NCI-H187 treated with DMSO at 0.1 percent for 48 hours (cell line): ENCODE measurements at places on chromosomes 7 and 10.

DNA sequence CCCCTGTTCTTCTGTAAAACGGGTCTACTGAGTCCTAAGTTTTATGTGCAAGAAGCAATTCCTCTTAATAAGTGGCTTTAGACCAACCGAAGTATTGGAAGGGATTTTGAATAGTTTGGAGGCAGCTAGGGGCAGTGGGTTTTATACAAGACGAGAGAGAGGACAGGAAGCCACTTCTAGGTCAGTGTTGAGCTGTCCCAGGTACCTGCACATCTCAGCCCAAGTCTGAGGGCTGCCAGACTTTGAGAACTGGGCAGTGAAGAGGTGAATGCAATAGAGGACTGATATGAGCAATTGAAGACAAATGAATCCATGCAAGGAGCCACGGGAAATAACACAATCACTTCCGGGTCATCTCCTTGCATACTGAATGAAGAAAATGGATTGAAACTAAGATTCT is 273.5 kb downstream of the KLF6 start:
- no peak for DNase-seq

DNA sequence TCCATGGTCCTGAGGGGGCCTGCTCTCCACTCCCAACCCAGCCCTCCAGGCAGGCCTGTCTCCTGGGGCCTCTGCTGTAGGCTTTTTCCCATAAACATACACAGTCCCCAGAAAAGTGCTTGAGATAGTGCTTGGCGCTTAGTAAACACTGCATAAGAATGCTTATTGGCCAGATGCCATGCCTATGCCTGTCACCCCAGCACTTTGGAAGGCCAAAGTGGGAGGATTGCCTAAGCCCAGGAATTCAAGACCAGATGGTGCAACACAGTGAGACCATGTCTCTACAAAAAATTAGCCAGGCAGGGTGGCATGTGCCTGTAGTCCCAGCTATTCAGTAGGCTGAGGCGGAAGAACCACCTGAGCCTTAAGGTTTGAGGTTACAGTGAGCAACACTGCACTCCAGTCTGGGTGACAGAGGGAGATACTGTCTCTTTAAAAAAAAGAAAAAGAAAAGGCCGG is 24.6 kb upstream of the ASL start:
- no peak for DNase-seq

DNA sequence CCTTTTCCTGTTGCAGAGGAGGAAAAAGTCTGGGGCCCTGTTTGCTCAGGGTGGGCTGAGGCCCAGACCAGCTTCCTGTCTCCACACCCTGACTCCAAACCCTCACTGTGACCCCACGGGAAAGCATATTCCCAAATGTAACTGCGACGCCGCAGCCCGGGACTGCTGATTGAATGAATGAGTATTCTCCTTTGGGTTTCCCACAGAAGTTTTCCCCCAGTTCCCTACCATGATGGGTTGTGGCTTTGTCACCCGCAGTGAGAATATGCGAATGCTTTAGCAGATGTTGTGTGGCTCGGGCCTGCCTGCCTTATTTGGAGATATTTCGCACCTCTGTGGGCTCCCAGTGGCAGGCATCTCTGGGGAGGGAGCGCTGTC is 50.6 kb downstream of the MGMT start:
- no peak for DNase-seq

DNA sequence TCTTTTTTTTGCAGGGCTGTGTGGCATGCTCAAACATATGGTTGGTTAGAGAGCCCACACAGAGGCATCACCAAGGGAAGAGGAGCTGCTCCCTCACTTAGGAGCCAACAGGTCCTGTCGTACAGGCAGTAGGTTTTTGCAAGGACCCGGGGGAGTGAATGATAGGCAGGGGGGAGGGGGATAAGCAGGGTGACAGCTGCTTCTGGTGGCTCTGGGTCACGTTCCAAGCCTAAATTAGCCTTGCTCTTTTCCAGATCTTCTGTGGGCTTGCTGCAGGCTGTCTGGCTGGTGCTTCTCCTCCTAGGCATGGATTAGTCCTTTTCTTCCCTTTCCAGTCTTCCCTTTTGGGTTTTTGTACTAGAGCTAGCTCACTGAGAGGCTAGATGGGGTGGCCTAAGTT is 117.7 kb upstream of the PODXL start:
- no peak for DNase-seq

DNA sequence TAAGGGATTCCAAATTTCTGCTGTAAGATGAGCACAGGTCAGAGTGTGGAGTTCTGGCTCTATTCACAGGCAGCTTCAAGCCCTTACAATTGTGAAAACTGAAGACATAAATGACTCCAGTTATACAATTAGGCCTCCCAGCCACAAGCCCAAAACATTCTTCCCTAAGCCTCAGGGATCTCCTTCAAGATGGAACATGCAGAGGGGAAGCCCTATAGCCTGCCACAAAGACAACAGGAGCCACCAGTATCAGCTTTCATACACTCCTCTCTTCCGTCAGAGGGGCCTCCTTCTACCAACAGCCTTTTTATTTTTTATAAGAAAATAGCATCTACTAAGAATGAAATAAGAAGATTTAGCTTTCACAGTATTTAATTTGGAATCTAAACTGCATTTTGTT is 46.5 kb downstream of the DLD start:
- DNase-seq, result no peak

DNA sequence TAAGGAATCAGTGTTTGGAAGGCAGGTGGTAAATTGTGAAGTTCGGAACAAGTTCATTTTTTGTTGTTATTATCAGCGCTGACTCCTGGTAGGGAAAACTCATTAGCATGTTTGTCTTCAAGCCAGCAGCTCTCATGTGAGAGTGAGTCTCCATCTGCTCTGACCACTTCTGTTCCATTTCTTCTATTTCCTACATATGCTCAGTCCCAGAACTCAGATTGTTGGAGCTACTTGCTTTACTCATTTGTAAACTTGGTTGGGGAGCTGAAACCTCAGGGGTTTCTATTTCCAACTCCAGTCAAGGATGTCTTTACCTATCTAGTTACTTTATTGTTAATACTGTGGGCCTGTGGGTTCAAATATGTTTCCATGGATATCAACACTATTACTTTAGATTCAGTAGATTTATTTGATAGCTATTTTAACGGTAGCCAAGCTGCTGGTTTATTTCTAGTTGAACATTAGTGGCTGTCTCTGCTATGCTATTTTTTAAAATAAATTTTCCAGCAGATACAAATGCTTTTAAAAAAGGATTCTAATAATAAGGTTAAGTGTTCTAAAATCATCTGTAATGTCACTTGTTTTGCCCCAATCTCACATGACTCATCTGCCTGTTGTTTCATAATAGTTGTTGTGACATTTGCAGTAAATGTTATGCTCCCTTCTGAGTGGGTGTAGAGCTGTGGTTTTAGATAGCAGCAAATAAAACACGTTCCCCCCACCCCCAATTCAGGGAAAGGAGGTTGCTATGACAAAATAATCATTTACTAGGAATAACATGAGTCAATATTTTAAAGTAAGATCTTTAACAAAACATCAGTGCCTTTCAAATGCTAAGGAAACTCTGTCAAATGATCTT is 143.3 kb downstream of the HDAC9 start:
- DNase-seq, result no peak

GRCh38 chr7:131008840-131009711 is 275.1 kb upstream of the KLF14 start:
- DNase-seq, result no peak

- DNase-seq, result no peak
Measured at GRCh38 chr10:72911758-72912157, 18.2 kb downstream of the OIT3 start.

DNA sequence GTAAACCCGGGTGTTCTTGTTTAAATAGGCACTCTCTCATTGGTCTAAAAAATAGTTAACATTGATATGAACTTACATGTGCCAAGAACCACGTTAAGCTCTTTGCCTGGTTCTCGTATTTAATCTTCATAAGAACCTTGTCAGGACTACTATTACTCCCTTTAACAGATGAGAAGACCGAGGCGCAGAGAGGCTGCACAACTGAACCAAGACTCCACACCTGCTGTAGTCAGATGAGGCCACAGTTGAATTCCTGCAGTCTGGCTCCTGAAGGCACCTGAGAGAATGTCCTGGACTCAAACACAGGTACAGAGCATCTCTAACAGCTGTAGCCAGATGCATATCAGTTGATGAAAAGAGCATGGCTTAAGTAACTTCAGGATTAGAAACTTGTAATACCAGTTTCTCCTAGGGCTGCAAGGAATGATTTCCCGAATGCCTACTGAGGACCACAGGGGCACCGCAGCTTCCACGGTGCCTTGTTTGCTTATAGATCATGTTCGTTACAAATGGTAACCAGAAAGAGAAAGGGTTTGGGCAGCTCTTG is 9.5 kb downstream of the DDC start:
- DNase-seq, result no peak

- DNase-seq, result no peak
Measured at GRCh38 chr7:66193146-66193725, 11.9 kb upstream of the TPST1 start.

DNA sequence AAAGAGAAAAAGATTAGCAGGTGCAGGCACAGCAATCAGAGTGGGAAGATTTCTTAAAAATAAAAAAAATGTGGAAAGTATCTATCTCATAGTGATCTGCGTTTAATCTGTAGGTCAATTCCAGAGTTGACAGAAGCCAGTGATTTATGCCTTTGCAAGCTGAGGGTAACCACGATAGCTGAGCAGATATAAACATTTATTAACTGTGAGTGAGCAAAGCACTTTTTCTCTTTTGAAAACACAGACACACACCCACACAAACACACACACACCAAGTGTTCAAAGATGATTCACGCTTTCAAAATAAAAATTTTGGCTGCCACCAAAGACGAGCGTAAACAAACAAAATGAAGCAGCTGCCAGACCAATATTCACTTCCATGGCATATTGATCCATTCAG is 243.2 kb upstream of the SLC26A5 start:
- DNase-seq, result no peak

GRCh38 chr10:96292971-96293920 is 11.0 kb upstream of the DNTT start:
- DNase-seq, result no peak

GRCh38 chr10:107692072-107692471 is 527.6 kb upstream of the SORCS1 start:
- no peak for DNase-seq

GRCh38 chr10:22343731-22344130 is 1.6 kb upstream of the SPAG6 start:
- DNase-seq, result no peak

DNA sequence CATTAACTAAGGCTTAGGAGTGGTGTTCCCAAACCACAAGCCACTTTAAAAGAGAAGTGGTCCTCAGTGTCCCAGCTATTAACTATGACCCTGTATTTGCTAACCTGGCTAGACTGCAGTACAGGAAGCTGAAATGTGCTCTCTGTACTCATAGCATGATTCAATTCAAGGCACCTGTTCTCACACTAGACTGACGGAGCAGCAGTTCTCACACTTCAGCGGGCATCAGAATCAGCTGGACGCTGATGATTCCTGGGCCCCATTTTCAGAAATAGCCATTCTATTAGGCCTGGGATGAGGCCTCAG is 24.5 kb upstream of the MSRB2 start:
- peak; percentile 93 for DNase-seq

DNA sequence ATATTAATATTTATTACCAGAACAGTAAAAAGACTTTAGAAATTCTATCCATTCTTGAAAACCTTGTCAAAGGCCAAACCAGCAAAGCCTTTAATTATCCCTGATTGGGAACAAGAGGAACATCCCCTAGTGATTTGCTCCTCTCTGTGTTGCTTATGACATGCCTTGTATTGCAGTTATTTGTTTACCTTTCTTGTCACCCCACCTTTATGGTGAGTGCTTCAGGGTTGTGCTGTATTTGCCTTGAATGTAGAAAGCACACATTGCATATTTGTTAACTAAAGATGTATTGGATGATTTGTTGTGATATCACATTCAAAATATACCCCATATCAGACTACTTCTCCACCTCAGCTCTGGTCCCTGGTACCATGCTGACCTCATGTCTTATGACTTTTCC is 23.5 kb upstream of the TECTB start:
- DNase-seq, result no peak

DNA sequence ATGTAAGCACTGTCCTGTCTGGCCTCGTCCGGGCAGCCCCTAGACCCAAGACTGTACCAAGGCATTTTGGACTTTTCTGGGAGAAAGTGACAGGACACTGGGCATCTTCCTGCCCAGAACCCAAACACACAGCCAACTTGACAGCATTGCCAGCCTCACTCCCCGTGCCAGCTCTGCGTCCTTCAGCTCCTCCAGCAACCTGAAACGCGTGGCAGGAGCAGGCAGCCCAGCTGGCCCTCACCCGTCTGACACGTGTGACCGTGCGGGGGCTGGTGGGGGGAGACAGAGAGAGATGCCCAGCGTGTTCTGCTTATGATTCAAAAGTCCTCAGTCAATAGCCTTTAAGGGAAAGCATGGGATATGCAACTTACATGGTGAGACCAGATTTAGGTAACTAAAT is 50.3 kb upstream of the SLC29A3 start:
- DNase-seq, result no peak

- no peak for DNase-seq
Measured at GRCh38 chr7:93723424-93724124, 149.1 kb upstream of the CALCR start.
